ENCODE measurements at places on chromosomes 4 and X.

DNA sequence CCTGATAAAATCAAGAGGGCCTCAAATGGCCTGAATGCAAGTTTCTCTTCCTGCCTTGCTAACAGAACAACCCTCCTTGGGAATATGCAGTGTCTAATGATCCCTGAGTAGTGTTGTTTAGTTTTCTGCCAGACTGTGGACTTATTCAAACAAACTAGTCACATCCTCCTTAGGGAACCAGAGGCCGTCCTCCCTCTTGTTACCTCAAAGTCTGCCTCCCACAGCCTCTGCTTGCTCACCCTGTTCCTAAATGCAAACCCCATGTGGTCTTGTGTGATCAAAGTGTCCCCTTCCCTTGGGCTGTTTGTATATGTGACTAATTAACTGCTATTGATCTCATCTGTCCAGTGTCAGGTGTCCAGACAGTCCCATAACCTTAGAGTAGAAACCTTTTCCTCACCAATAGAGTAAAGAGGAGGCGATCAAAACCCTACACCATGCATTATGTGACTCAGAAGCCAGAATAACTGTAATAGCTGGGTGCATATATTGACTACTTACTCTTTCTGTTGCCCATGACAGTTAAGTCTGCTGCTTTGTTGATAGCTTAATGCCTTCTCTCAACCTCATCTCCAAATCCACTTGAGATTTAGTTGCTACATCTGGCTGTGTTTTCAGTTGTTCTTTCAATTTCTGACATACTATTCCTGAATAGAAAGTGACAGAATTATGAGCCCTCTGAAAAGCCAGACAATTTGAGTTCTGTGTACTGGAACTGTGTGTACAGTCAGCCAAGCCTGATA, 473.0 kb upstream of the NWD2 start:
- no peaks in the 10 kb centered on the region for H3K36me3 ChIP-seq
- no peaks in the 10 kb centered on the region for H3K4me1 ChIP-seq
- no peak for DNase-seq
- H3K27ac ChIP-seq: no peak overlapping the region
- H3K27me3 ChIP-seq: no peaks in the 10 kb centered on the region

DNA sequence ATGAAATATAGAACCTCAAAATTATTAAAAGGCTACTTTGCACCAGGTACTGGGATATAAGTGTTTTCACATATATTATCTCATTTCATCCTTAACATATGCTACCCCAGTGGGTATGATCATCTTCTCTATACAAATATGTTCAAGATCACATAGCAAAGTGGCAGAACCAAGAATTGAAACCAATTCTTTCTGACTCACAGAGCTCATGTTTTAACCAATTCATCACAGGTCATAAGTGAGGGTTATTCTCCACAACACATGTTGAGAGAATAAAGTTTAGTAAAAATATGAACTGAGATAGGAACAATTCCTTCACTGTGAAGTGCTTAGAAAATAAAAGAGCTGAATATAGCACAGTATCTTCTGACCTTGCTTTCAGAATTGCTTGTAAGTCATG, 442.9 kb upstream of the RASGEF1B start:
- no peak overlapping the region for H3K27ac ChIP-seq
- H3K4me3 ChIP-seq: no peak overlapping the region
- no peak for DNase-seq
- no peaks in the 10 kb centered on the region for H3K27me3 ChIP-seq
- H3K36me3 ChIP-seq: no peaks in the 10 kb centered on the region
- H3K4me1 ChIP-seq: no peaks in the 10 kb centered on the region

- H3K27me3 ChIP-seq: no peaks in the 10 kb centered on the region
- H3K27ac ChIP-seq: no peak overlapping the region
- no peak overlapping the region for H3K4me3 ChIP-seq
- no peaks in the 10 kb centered on the region for H3K4me1 ChIP-seq
- no peaks in the 10 kb centered on the region for H3K36me3 ChIP-seq
- no peak for DNase-seq
Observed at GRCh38 chr4:148574502-148574901, 132.3 kb upstream of the NR3C2 start.

GRCh38 chr4:20044502-20044911, 207.2 kb upstream of the SLIT2 start:
- no peaks in the 10 kb centered on the region for H3K36me3 ChIP-seq
- H3K4me1 ChIP-seq: no peaks in the 10 kb centered on the region
- no peaks in the 10 kb centered on the region for H3K27me3 ChIP-seq
- H3K4me3 ChIP-seq: no peak overlapping the region
- DNase-seq: no peak
- no peak overlapping the region for H3K27ac ChIP-seq

GRCh38 chr4:40722576-40723161, 27.1 kb upstream of the NSUN7 start:
- no peaks in the 10 kb centered on the region for H3K4me1 ChIP-seq
- H3K27me3 ChIP-seq: no peaks in the 10 kb centered on the region
- H3K27ac ChIP-seq: no peak overlapping the region
- H3K4me3 ChIP-seq: no peak overlapping the region
- no peaks in the 10 kb centered on the region for H3K36me3 ChIP-seq
